ENCODE measurements at places on chromosomes 7 and 10.

GRCh38 chr10:97714401-97715258 is 1.1 kb downstream of the MARVELD1 start:
- DNase-seq, result peak; percentile 42

DNA sequence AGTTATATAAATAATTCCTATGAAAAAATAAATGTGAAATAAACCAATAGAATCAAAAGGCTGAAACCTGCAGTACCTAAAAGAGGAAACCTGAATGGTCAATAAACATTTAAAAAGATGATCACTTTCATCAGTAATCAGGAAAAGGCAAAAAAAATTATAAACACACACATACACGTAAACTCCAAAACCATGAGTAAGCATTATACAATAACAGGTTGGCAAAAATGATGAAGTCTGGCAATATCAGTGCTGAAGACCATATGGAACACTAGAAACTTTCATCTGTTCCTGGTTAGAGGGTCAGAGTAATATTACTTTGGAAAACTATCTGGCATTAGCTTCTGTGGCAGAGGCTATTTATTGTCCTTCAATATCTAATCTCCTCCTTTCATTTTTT is 38.5 kb downstream of the PTF1A start:
- no peak for DNase-seq

GRCh38 chr10:101839416-101840063 is 4.1 kb downstream of the KCNIP2 start:
- no peak for DNase-seq

DNA sequence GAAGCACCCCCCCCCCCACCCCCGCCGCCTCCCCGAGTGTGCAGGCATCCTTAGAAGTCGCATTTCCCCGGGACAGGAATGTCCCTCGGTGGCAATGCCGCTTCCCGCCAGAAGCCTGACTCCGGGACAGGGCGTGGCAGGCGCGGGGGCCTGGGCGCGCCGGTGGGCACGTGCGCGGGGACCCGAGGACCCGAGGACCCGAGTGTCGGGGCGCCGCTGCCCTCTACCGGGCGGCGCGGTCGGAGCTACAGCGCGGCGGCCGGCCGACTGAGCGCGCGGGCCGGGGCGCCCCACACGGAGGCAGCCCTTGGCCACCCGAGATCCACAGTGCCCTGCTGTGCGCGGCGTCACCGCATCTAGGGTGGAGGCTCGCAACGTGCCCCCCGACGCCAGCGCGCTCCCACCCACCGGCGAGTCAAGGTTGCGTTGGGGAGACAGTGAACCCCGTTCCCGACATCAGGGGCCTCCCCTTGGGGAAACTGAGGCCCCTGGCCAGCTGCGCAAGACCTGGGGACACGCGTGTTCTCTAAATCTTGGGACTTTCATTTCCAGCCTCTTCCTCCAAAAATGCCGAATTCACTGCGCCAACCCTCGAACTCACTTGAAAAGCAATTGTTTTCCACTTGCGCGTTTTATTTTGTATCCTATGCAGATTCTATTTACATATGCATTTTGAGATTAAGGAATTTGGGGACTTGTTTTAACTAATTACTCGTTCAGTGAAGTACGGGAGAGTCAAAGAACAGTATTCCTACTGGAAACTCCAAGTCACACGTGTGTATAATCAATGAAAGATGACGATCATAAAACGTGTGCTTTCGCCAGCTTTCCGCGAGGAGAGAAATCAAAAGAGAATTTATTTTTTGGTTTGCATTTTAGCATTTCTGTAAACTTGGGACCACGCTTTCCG is 3.1 kb upstream of the CUX1 start:
- no peak for DNase-seq

GRCh38 chr7:98872328-98872924 is 2.6 kb upstream of the TMEM130 start:
- no peak for DNase-seq

- DNase-seq, result no peak
Measured at GRCh38 chr10:3775696-3776551, 9.1 kb downstream of the KLF6 start.

- DNase-seq, result peak; percentile 22
Measured at GRCh38 chr10:76778914-76779795, 858.5 kb downstream of the KCNMA1 start.

DNA sequence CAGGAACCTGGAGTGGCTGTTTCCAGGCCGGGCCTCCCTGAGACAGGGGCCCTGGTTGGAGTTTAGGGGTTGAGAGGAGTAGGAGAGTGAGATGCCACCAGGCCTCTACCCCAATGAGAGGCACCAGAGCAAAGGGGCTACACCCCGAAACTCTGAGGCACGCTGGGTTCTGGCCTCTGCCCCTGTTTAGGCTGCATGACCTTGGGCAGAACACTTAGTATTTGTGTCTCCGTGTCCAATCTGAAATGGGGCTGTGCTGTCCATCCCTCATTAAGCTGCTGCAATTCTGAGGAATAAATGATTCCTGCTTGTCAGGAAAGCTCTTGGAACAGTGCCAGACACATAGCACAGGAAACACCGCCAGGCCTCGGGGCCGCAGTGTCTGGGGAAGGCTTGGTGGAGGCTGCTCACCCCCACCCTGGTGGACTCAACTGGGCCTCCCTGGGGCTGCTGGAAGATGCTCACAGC is 40.5 kb upstream of the SAMD8 start:
- no peak for DNase-seq

- peak; percentile 15 for DNase-seq
Measured at GRCh38 chr7:128221929-128222403, 19.1 kb upstream of the LEP start.

DNA sequence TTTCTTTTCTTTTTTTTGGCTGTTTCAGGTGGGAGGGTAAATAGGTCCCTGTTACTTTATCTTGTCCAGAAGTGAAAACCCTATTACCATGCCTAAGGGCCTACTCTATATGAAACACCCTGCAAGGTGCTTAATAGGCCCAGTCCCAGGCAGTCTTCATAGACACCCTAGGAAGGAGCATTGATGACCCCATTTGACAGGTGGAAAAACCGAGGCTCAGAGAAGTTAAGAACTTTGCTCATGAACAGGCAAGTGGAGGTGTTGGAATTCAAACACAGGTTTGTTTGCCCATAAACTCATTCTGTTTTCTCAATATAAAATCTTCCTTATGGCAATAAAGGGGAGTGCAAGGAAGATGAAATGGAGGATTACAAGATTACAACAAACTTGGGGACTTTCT is 115.8 kb downstream of the ARHGAP22 start:
- no peak for DNase-seq

GRCh38 chr10:28054228-28054860 is 55.5 kb upstream of the ODAD2 start:
- DNase-seq, result peak; percentile 95

DNA sequence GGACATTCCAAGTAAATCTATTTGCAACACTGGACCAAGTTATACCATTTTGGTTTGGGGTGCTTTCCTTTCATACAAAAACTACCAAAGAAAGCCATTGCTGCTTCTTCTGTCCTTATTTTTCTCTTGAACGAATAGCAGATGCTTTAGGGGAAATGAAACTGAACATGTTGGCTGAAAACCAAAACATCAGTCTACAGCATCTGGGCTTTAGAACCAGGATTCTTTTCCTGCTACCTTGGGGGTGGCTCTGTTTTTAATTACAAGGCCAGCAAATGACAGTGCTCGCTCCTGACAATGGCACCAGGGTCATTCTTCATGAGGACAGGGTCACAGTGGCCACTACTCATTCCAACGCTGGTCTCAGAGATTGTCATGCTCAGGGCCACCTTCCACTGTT is 80.3 kb downstream of the WDR11 start:
- no peak for DNase-seq

- DNase-seq, result no peak
Measured at GRCh38 chr7:47543714-47544113, 38.2 kb downstream of the TNS3 start.

GRCh38 chr7:71868797-71869196 is 543.3 kb downstream of the CALN1 start:
- peak; percentile 73 for DNase-seq

DNA sequence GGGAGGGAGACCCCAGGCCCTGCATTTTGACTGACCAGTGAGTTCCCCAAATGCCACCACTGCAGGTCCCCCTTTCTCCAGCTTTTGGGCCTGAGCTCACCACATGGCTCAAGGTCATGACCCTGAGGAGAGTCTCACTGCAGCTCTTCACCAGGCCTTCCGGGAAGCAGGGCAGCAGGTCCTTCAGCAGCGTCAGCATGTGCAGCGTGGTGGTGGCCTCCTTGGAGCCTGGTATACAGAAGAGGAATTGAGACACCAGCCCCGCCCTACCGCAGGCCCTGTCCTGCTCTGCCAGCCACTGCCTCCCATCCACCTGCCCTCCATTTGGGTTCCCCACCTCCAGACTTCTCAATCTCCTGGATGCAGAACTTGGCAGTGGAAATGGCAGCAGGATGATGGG is 13.0 kb downstream of the RRP12 start:
- no peak for DNase-seq

GRCh38 chr10:27536437-27536836 is 32.3 kb downstream of the RAB18 start:
- no peak for DNase-seq

DNA sequence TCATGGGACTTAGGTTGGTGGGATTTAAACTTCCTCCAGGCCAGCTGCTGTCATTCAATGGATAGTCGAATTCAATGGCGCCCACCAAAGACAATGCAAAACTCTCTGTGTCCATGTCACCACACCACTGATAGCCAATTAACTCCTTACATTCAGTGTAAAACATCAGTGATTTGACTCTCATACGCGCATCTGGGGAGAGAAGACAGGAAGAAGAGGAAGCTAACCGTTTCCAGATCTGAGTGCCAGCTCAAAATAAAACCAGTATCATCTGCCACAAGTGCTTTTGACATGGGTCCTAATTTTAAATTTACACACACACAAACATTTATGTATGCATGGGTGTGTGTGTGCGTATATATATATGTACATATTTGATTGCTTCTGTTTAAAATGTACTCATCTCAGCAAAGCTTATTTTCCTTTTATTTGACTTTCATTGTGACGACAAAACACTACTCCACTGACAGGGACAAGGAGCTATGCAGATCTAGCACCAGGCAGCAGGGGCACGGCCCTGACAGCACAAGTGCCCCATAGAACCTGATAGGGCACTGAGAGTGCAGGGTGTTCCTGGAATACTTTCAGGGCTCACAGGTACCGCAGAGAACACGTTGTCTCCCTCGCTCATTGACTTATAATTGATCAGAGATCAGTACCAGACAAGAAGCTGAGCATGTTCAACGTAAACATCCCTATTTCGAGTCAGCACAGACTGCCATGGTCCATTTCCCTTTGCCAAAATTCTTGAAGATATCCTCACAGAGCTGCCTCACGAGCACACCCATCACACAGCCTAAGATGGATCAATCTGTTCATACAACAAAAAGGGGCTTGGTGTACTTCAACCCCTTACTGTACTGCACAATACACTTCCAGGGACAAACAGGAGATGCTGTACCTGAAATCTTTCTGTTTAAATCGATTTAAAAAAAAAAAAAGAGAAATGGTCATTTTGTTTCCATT is 176.1 kb downstream of the COBL start:
- DNase-seq, result no peak

DNA sequence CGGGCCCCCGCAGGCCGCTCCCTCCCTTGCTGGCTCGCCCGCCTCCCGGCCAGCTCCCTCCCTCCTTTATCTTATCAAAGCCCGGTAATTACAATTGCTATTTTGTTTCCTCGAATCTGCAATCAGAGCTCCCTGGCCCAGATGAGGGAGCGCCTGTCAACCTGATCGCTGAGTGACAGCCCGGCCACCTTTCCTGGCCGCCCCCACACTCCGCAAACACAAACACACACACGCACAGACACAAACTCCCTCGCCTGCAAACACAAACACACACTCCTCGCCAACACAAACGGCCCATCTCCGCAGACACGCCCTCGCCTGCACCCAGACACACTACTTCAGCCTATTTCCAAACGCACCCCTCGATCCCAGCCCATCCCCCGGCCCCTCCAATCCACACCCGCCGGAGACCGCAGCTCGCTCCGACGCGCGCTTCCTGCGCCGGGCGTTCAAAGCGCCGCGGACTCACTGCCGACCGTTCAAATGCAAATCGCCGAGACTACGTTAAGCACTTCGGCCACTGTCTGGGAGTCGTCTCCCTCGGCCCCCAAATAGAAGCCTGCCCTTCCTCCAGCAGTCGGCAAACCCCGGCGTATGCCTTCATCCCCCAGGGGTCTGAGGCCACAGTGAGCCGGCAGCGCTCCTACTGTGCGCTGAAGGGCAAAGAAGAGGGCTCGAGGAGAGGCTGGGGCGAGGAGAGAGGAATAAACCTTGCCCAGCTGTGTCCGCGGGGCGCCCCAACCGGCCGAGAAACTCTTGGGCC is 3.0 kb upstream of the FGF8 start:
- DNase-seq, result no peak

DNA sequence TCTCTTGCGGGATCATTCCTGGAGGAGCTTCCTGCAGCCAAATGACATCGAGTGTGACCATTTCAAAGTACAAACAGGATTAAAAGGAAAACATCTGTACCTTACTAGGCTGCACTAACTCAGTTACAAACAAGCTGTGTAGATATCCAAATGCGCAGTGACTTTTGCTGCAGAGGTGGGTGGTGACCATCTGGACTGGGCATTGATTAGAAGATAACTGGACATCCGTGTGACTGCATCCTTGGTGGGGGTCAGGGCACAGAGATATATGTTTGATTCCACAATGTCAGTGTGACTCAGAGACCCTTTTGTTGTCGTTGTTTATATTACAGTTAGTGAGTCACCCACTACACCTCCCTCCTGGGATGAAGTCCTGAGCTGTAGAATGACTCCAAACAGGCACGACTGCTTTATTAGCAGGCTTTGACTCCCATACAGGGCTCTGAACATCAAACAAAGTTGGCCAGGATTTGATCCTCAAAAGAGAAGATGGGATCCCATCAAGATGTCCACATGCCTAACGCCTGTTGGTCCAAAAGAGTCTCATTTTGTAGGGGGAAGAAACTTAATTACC is 56.7 kb upstream of the SDK1 start:
- no peak for DNase-seq

DNA sequence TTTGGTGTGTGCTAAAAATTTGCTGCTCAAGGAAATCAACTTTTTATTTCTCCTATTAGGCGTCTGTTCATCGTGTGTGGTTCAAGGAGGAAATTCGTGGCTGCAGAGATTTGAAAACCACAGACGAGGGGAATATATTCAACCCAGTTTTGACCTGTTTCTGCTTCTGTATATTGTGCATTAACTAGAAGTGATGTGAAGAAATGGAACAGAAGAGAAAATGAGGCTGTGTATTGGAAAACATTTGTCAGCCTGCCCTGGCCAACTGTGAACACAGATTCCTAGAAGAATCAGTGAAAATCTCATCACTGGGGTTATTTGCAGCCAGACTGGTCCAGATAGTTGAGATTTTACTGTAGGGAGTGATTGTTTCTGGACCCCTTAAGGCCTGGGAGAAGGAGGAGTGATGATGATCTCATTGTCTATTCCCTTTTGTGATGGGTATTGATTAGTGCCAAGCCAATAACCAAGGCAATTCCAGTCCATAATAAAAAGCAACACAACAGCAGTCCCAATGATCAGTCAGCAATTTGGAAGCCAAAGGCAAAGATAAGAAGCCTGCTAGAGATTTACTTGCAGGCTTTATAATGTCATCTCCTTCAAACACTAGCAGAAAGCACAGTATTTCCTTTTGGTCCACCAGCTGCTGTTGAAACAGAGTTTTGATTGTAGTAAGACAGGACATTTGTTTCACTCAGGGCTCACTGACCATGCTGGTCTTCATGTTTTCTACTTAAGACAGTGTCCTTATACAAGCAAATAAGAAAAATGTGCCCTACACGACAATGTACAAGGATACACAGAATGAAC is 339.4 kb downstream of the PRPF18 start:
- no peak for DNase-seq
